ENCODE measurements at places on chromosomes 1 and 21.

DNA sequence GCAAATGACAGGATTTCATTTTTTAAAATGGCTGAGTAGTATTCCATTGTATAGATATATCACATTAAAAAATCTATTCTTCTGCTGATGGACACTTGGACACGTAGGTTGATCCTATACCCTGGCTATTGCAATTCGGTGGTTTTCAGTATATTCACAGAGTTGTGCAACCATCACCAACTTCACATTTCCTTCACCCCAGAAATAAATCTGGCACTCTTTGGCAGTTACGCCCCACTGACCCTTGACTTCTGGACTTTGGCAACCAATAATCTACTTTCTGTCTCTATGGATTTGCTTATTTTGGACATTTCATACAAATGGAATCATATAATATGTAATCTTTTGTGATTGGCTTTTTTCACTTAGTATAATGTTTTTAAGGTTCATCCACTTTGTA is 35.9 kb downstream of the MAP3K7CL start:
- DNase-seq = no peak

GRCh38 chr21:27480841-27481261 is 514.0 kb upstream of the ADAMTS5 start:
- DNase-seq = no peak

GRCh38 chr1:30403726-30404125 is 319.7 kb downstream of the MATN1 start:
- no peak for DNase-seq

DNA sequence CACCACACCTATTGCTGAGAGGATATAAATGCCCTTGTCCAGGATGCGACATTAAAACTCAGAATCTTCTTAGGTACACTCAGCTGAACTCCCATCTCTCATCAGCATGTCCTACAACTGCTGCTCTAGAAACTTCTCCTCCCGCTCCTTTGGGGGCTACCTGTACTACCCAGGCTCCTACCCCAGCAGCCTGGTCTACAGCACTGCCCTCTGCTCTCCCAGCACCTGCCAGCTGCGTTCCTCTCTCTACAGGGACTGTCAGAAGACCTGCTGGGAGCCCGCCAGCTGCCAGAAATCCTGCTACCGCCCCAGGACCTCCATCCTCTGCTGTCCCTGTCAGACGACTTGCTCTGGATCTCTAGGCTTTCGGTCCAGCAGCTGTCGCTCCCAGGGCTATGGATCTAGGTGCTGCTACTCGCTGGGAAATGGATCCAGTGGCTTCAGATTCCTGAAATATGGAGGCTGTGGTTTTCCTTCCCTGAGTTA is at the start of gene KRTAP13-4:
Gene KRTAP13-4, plus strand, starts transcription at position 51 of the 486 bp plus-strand sequence. Its CDS starts 56 bp downstream, at position 107.
- no peak for DNase-seq

GRCh38 chr1:108653431-108654105 is 7.3 kb downstream of the HENMT1 start:
- no peak for DNase-seq

- DNase-seq = no peak
Observed at GRCh38 chr1:113118266-113118665, 45.3 kb downstream of the LRIG2 start.

GRCh38 chr21:38879912-38880576 is 74.3 kb downstream of the ETS2 start:
- DNase-seq = no peak

GRCh38 chr1:1490633-1491230 is 19.2 kb downstream of the ATAD3B start:
- no peak for DNase-seq

DNA sequence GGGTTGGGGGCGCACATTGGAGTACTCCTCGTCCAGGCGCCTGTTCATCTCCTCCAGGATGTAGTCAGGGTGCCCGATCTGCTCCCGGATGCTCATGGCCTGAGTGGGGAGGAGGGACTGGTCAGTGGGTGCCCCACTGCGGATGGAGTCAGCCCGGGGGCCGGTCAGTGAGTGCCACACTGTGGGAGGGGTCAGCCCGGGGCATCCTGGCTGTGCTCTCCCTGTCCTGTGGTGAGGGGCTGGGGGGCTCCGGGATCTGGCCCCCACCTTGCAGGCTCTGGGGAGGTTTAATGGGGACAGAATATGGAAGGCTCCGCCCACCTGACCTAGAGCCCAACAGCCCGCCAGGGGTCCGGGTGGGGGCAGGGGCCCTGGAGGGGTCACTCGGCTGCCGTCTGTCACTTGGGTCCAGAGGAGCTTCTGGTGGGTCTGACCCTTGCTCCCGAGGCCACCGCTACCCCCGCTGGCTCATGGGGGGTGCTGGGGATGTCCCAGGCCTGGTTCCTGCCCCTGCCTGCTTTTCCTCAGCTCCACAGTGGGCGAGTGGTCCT is 8.8 kb downstream of the PRXL2B start:
- no peak for DNase-seq

Data from cortex of kidney (tissue), 1 donor.